ENCODE measurements at places on chromosomes 2 and 18.

GRCh38 chr2:32553829-32554432 lies 73.9 kb upstream of the TTC27 start:
- no peak for DNase-seq

- DNase-seq: no peak
Measured at GRCh38 chr2:136178941-136179601, 61.1 kb upstream of the CXCR4 start.

GRCh38 chr2:21561965-21562364 lies 438.2 kb downstream of the TDRD15 start:
- DNase-seq: no peak

- DNase-seq: no peak
Measured at GRCh38 chr18:46916551-46917107, 678 bp downstream of the PIAS2 start.

GRCh38 chr2:37652199-37652640 lies 19.2 kb downstream of the CDC42EP3 start:
- DNase-seq: no peak

- no peak for DNase-seq
Measured at GRCh38 chr2:99816908-99817307, 325.5 kb downstream of the AFF3 start.

GRCh38 chr18:77015771-77016710 lies 116.5 kb downstream of the MBP start:
- no peak for DNase-seq

GRCh38 chr18:75844146-75844545 lies 416.6 kb upstream of the SMIM21 start:
- no peak for DNase-seq

- no peak for DNase-seq
Measured at GRCh38 chr2:152743002-152743401, 24.6 kb downstream of the ARL6IP6 start.

GRCh38 chr2:239262484-239263230 lies 138.2 kb downstream of the HDAC4 start:
- no peak for DNase-seq

DNA sequence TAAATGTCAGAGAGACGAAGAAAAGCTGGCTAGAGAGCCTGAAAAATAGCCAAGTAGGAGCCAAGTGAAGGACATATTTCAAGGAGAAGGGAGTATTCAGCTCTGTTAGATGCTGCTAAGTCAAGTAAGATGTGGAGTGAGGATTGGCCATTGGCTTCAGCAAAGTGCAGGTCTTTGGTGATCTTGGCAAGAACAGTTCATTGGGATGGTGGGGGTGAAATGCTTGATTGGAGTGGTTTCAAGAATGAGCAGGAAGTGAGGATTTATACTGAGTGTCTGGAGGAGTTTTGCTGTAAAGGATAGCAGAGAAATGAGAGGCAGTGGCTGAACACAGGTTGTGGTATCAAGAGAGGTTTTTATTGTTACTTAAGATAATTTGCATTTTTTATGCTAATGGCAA lies 139.7 kb downstream of the PRPF40A start:
- no peak for DNase-seq
